ENCODE measurements at places on chromosomes 2 and 18. TPM values are rescaled to one million over a fixed set of nuclear protein-coding genes. Genes with fewer than 3 reads are reported as not detected.

DNA sequence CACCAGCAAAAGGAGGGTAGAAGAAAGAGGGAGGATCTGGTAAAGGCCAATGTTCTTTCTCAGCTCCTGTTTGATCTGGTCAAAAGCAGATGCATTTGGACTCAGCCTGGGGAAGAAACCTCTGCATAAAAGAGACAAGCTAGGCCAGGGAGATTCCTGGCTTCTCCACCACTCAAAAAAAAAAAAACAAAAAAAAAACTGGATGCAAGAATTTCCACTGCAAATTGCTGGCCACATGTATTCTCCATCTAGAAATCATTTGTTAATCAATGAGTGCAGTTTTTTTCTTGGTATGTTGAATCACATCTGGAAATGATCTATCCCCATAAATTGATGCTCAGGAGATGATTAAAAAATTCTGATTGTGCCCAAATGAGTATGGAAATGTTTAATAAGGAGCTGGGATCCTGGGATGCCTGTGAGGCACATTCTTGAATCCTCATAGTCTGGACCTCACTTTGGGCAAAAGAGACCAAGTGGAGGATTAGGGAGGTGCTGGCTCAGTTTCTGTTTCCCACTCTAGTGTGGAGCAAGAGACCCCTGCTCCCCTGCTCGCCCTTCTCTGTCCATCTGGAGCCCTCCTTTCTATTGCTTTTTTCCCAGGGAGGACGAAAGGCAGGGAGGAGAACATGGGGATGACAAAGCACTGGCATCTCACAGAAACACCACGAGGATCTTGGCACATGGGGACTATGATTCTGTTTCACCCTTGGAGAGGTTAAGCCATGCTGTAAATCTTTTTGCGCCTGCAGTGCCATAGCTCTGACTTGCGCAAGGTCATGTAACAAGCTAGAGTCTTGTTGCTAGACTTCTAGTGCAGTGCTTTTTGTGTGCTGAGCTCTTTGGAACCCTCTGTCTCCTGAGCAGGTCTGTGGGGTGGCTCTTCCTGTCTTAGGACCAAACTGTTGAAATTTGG, 57.6 kb downstream of the APOB start:
- DNase-seq = no peak
- no peak overlapping the region for H3K4me3 ChIP-seq
- no peak overlapping the region for H3K27ac ChIP-seq
- no peaks in the 10 kb centered on the region for H3K4me1 ChIP-seq
- H3K27me3 ChIP-seq = no peaks in the 10 kb centered on the region

GRCh38 chr2:76194031-76194775, 483.5 kb upstream of the GCFC2 start:
- H3K4me3 ChIP-seq = no peak overlapping the region
- no peaks in the 10 kb centered on the region for H3K27me3 ChIP-seq
- no peak for DNase-seq
- no peak overlapping the region for H3K27ac ChIP-seq
- no peaks in the 10 kb centered on the region for H3K4me1 ChIP-seq
- H3K36me3 ChIP-seq = no peaks in the 10 kb centered on the region

DNA sequence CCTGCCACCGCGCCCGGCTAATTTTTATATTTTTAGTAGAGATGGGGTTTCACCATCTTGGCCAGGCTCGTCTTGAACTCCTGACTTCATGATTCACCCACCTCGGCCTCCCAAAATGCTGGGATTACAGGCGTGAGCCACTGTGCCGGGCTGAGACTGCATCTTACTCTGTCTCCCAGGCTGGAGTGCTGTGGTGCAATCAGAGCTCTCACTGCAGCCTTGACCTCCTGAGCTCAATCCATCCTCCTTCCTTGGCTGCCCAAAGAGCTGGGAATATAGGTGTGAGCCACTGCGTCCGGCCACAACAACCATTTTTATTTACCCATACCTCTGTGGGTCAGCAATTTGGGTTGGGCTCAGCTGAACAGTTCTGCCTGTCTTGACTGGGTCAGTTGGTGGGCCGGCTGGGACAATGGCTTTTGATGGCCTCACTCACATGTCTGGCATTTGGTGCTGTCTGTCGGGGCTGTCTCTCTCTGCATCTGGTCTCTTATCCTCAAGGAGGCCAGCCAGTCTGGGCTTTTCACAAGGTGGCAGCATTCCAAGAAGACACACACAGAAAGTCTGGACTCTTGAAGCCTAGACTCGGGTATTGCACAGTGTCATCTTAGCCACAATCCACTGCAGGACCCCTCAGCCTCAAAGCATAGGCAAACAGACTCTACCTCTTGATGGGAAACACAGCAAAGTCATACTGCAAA, 116.8 kb upstream of the GATA6 start:
- no peak overlapping the region for H3K4me3 ChIP-seq
- DNase-seq = peak; percentile 50
- no peaks in the 10 kb centered on the region for H3K36me3 ChIP-seq
- no peak overlapping the region for H3K27ac ChIP-seq
- no peaks in the 10 kb centered on the region for H3K27me3 ChIP-seq

DNA sequence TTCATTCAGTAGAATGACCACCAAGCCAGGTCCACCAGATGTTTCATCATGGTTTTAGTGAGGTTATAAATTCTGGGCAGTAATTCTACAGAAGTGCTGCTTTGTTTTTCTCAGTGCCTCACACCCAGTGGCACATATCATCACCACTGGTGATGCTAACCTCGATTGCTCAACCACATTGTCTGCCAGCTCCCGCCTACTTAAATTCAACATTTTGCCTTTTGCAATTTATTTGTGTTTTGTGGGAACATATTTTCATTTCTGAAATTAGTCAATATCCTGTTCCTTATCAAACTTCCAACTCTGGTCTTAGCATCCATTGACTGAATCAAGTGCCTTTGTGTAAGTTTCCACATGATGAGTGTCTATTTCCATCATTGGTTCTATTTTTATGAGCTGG, 62.3 kb upstream of the TMEM178A start:
- DNase-seq = no peak
- H3K4me1 ChIP-seq = no peaks in the 10 kb centered on the region
- no peak overlapping the region for H3K4me3 ChIP-seq
- no peaks in the 10 kb centered on the region for H3K27me3 ChIP-seq
- no peak overlapping the region for H3K27ac ChIP-seq
- no peaks in the 10 kb centered on the region for H3K36me3 ChIP-seq

DNA sequence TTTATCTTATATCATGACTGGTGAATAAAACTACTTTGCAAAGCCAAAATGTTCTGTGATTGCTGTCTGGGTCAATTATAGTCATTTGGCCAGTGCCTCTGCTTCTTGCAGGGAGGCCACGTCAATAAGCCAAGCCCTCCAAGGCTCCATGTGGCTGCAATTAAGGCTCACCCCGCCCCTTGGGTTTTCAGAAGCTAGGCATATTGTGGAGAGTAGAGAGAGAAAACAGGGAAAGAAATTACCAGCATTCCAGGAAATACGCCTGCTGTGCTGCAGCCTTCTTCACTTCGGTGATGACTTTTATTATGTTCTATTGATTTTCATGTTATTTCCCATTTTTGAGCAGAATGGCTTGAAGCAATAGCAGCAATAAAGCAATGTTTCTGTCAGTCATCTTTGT, 319.7 kb downstream of the SOX11 start:
- H3K4me3 ChIP-seq = no peak overlapping the region
- no peak overlapping the region for H3K27ac ChIP-seq
- no peaks in the 10 kb centered on the region for H3K27me3 ChIP-seq
- H3K36me3 ChIP-seq = no peaks in the 10 kb centered on the region
- no peaks in the 10 kb centered on the region for H3K4me1 ChIP-seq
- DNase-seq = no peak

DNA sequence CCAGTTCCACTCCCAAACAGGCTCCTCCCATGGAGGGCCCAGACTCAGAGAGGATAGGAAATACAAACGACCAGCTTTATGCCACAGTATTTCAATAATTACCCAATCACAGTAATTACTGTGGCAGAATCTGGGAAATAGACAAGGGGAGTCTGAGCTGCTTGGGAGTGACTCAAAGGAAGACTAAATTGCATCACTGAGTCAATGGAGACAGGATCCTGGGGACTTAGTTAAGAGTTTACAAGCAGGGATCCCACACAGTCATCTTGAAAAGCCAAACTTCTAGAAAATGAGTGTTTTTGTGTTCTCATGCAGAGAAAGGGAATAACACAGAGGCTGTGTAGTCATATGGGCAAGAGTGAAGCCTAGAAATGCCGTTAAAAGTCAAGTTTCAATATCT, 1142.1 kb downstream of the CNTNAP5 start:
- no peak overlapping the region for H3K4me3 ChIP-seq

Gene TMEFF2
- 0.37 TPM for total RNA-seq

Gene AKAIN1
- total RNA-seq = not detected

Gene MC4R
- total RNA-seq = not detected
